ENCODE measurements at places on chromosomes 12 and 14. TPM values are rescaled to one million over a fixed set of nuclear protein-coding genes. Genes with fewer than 3 reads are reported as not detected.

Gene ACSM4
- not detected for polyA plus RNA-seq

Gene NGB
- not detected for polyA plus RNA-seq

Gene STON2
- polyA plus RNA-seq, result 4.8 TPM

Gene KRT80
- polyA plus RNA-seq, result 0.11 TPM

Gene DNAJC22
- 0.58 TPM for polyA plus RNA-seq

Gene LBHD2
- not detected for polyA plus RNA-seq

Gene SAMD15
- polyA plus RNA-seq, result 2.2 TPM

Gene TSPAN19
- polyA plus RNA-seq, result not detected

Gene ADAM21
- 0.10 TPM for polyA plus RNA-seq

Gene NKX2-1
- not detected for polyA plus RNA-seq

DNA sequence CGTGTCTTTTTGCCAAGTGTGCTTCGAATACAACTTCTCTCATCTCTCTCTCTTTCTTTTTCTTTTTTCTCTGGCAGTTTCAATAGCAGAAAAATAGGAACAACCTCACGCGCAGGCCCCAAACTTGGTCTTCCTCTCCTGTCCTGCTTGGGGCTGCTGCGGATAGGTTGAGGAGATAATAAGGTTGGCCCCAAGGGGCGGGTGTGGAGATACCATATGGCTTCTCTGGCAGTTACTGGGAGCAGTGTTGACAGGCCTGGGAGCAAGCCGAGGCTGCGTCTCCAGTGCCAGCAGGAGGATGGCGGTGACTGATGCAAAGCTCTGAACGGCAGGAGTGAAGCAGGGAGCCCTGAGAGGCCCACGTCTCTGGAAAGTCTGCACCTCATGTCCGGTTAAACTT is 89.5 kb upstream of the MANSC4 start:
- no peaks in the 10 kb centered on the region for H3K36me3 ChIP-seq
- no peak overlapping the region for H3K27ac ChIP-seq
- no peak overlapping the region for H3K4me3 ChIP-seq
- no peaks in the 10 kb centered on the region for H3K27me3 ChIP-seq

DNA sequence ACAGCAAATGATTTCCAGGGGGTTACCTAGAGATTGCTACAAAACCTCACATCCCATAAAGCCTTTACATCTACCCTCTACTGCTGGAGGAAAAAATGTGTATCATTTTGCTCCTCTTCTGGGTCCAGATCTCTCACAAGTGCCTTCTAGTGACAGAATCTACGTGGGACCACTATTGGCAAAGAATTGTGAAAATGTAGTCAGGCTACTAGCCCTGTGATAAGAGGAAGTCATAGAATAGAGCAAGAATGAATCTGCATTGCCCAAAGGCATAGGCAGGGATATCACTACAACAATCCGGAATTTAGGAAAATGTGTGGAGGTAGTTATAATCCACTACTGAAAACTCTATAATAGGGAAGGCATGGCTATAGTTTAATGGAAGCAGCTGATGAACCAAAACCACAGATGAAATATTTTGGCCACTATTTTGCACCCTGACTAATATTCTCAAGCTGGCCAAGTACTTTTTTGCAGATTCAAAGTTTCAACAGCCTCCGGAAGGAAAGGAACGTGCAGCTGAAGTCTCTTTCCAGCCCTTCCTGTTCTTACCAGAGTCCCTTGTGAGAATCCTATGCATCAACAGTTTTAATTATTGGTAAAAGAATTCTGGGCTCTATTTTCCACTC is 176.8 kb downstream of the PHLDA1 start:
- H3K36me3 ChIP-seq, result no peaks in the 10 kb centered on the region
- no peak overlapping the region for H3K27ac ChIP-seq
- no peak overlapping the region for H3K4me3 ChIP-seq
- DNase-seq, result no peak
- no peaks in the 10 kb centered on the region for H3K27me3 ChIP-seq

DNA sequence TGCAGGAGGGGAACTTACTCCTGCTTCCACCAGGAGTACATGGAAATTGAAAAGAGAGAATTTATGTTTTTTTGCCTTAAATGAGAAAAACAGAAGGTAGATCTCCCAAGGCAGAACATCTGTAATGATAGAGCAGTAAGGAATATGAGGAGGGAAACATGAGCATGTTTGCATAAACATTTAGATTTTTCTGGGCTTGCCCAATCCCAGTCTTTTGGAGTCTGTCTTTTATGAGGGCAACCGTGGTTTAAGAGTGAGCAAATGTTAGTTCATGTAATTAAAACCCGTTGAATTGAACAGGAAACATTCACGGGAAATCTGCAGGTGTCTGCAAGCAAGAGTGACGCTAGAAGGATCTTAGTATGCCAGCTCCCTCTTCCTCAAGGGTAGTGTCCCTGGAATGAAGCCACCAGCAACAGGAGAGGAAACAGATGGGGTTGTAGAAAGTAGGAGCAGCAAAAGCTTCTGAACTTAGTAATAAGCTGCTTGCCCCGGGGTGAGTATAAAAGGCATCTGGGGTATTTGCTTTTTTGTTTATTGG is 79.3 kb downstream of the ARF6 start:
- no peak for DNase-seq
- no peak overlapping the region for H3K27ac ChIP-seq
- H3K36me3 ChIP-seq, result no peaks in the 10 kb centered on the region
- H3K4me1 ChIP-seq, result peaks cover 19% of the 10 kb centered on the region
- no peaks in the 10 kb centered on the region for H3K27me3 ChIP-seq

- H3K4me3 ChIP-seq, result no peak overlapping the region
- no peaks in the 10 kb centered on the region for H3K36me3 ChIP-seq
- DNase-seq, result no peak
- H3K27me3 ChIP-seq, result no peaks in the 10 kb centered on the region
- H3K27ac ChIP-seq, result no peak overlapping the region
These were observed 250.4 kb downstream of the C12orf75 start for GRCh38 chr12:105580821-105581352.

DNA sequence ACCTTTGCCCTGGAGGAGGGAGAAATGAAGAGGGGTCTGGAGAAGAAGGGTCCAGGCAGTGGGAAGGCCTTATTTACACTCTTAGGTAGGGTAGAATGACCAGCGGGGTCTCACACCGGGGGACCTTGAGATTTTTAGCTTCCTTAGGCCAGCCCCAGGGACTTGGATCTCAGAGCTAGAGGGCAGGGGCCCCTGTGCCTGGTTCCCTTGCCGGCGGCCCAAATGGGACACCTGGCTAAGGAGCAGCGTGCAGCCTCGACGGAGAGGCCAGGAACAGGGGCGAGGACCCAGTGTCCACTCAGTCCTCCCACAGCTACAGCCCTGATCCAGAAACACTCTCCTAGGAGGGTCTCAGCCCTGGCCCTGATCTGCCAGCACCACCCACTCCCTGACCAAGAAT is 41.8 kb downstream of the DIO3 start:
- H3K27me3 ChIP-seq, result no peaks in the 10 kb centered on the region
- H3K36me3 ChIP-seq, result no peaks in the 10 kb centered on the region

DNA sequence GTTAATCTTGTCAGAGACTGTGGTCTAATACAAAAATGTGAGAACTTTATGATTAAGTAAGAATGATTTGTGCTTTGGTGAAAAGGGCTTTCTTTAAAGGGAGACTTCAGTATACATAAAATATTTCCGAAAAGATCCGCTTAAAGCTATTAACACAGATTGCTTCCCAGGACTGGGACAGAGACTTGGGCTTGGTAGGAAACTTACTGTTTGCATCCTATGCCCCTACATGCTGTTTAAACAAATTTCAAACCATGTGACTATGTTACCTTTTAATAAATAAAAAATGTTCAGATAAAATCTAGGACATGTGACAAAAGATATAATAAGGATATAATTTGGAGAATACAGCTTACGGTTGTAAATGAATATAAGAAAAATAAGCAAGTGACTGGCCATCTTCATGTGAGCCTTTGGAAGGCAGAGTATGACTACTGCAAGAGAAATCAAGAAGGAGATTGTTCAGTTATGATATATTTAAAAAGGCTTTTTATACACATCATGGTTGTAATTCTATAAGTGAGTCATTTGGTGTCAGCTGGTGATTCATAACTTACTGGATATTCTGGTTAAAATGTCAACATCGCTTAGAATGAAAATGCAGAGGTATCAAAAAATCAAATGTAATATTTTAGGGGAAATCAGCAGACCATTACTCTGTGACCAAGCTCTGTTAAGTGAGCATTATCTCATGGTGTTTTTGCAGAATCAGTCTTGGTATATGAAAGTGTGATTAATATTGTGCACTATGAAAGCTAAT is 234.7 kb upstream of the E2F7 start:
- no peak for DNase-seq
- no peaks in the 10 kb centered on the region for H3K4me1 ChIP-seq
- H3K4me3 ChIP-seq, result no peak overlapping the region
- H3K36me3 ChIP-seq, result no peaks in the 10 kb centered on the region
- H3K27ac ChIP-seq, result no peak overlapping the region
- H3K27me3 ChIP-seq, result no peaks in the 10 kb centered on the region

DNA sequence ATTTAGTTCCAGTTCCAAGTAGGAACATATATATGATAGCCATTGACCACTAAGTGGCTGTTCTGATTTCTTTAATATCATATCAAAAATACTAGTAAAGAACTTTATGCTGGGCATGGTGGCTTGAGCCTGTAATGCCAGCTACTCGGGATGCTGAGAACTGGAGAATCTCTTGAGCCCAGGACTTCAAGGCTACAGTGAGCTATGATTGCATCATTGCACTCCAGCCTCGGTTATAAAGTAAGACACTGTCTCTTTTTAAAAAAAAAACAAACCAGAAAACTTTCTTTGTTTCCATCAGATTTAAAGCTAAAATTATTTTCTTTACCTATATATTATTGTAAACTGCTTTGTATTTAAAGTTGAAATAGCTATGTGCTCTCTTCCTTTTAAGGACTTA is 127.0 kb downstream of the SCAF11 start:
- H3K4me1 ChIP-seq, result no peaks in the 10 kb centered on the region
- no peaks in the 10 kb centered on the region for H3K36me3 ChIP-seq
- H3K4me3 ChIP-seq, result no peak overlapping the region
- H3K27me3 ChIP-seq, result no peaks in the 10 kb centered on the region
- no peak for DNase-seq

DNA sequence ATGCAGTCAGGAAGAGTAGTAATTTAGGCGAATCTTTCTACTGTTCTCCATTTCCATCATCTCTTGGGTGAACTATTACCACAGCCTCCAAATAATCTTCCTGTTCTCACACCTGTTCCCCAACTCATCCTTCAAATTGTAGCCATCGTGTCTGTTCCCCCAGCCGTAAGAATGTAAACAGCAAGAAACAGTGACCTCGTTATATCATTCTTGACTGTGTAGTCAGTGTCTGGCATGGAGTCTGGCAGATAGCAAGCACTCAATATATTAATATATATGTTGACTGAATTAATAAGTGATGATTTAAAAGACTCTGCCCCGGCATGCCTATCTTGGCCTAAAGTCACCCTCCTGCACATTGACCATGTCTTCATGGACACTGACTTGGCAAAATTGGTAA is 20.3 kb downstream of the PDE6H start:
- H3K4me3 ChIP-seq, result no peak overlapping the region
- H3K36me3 ChIP-seq, result no peaks in the 10 kb centered on the region
- H3K4me1 ChIP-seq, result no peaks in the 10 kb centered on the region
- no peaks in the 10 kb centered on the region for H3K27me3 ChIP-seq

DNA sequence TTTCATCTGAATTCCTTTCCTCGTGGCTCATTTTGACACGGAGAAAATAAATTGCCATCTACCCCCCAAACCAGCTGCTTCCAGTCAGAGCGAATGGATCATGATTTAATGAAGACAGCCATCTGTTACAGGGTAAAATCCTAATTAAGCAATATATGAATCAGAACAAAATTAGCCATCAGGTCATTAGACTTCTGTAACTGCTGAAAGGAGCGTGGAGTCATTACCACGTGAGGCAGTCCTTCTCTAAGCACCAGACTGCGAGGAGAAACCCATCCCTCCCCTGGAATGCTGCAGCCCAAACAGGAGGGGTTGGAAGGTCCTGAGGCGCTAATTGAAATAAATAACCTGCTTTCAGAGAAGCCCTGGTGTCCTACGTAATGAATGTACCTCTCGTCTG is 51.1 kb upstream of the TCL1A start:
- no peaks in the 10 kb centered on the region for H3K36me3 ChIP-seq
- H3K4me3 ChIP-seq, result no peak overlapping the region
- H3K4me1 ChIP-seq, result no peaks in the 10 kb centered on the region
- DNase-seq, result no peak
- no peak overlapping the region for H3K27ac ChIP-seq

DNA sequence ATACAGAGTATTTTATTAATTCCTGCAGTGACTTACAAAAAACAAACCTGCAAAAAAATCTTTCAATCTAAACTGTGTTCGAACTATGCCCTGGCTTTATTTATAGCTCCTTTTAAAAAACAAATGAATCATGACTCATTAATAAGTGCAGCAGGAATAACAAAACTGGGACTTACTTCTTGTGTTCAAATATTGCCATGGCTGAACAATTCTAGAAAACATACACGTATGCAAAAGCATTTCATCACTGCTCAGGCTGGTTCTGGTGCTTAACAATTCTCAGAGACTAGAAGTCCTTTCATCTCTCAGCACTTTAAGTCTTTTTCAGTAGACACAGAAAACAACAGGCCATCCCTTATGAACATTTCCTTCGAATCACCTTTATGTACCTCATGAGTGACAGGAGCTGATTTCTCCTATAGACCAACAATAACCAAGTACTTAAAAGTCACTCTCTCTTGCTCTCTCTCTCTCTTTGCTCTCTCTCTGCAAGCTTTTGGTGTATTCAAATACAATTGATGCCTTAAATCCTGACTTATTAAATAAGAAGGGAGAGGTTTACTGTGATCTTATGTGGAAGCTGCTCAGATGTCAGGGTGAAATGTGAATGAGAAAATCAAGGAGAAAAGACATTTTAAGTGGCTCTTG is 268.8 kb downstream of the TTC8 start:
- no peak for DNase-seq
- H3K36me3 ChIP-seq, result no peaks in the 10 kb centered on the region
- no peak overlapping the region for H3K27ac ChIP-seq
- H3K4me3 ChIP-seq, result no peak overlapping the region
- no peaks in the 10 kb centered on the region for H3K4me1 ChIP-seq

DNA sequence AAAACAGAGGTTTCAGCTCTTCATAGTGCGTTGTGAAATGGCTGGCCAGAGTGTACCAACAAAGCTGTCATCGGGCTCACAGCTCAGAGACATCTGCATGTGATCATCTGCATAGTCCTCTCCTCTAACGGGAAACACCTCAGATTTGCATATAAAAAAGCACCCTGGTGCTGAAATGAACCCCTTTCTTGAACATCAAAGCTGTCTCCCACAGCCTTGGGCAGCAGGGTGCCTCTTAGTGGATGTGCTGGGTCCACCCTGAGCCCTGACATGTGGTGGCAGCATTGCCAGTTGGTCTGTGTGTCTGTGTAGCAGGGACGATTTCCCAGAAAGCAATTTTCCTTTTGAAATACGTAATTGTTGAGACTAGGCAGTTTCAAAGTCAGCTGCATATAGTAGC is 14.3 kb upstream of the PAPLN start:
- no peaks in the 10 kb centered on the region for H3K36me3 ChIP-seq
- H3K27ac ChIP-seq, result no peak overlapping the region
- no peak overlapping the region for H3K4me3 ChIP-seq
- H3K4me1 ChIP-seq, result peaks cover 4% of the 10 kb centered on the region
- H3K27me3 ChIP-seq, result no peaks in the 10 kb centered on the region

DNA sequence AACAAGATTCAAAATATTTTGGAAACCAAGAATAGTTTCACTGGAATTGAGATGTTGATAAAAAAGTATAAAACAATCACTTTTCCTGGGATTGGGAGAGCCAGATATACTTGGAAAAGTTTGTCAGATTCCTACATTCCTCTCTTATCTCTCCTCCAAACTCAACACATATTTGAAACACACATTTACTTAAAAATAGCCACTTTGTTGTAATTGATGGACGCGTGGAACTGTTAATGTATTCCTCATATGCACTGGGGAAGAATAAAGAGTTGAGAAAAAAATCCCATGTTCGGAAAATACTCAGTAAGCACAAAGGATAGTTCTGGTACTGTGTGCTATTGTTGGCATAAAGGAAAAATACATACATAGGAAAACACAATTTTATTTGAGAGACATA is 195.6 kb upstream of the FLRT2 start:
- DNase-seq, result no peak
- H3K4me1 ChIP-seq, result no peaks in the 10 kb centered on the region
- H3K27ac ChIP-seq, result no peak overlapping the region
